ENCODE measurements at places on chromosomes 6 and 20.

DNA sequence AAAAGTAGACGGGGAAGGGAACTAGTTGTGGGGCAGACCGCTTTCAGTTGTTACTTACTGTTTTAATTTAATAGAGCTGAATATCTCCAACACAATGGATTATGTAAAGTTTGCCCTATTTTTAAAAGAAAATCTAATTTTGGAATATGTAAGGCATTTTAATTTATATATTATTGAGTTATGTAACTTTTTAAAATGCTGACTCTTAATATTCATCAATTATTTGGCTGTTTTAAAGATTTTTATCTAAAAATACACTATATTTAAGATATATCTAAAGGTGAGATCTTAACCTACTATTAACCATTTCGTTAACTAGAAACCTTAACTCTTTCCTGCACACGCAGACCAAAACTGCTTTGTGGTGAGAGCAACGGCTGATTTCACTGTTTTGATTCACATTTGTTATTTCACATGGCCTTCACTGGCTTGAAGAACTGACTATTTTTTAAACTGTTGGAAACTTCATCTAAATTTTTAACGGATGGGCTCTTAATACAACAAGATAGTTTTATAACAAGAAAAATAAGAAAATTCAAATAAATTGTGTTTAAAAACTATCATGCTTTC lies 87.9 kb downstream of the HUS1B start:
- DNase-seq: no peak
- H3K36me3 ChIP-seq: peaks cover 14% of the 10 kb centered on the region
- H3K4me3 ChIP-seq: no peak overlapping the region
- no peak overlapping the region for H3K27ac ChIP-seq
- H3K27me3 ChIP-seq: no peaks in the 10 kb centered on the region
- no peaks in the 10 kb centered on the region for H3K4me1 ChIP-seq

- H3K27ac ChIP-seq: no peak overlapping the region
- DNase-seq: no peak
- H3K36me3 ChIP-seq: no peaks in the 10 kb centered on the region
- no peak overlapping the region for H3K4me3 ChIP-seq
- no peaks in the 10 kb centered on the region for H3K27me3 ChIP-seq
Measured at GRCh38 chr6:149057464-149057840, 260.1 kb upstream of the TAB2 start.

DNA sequence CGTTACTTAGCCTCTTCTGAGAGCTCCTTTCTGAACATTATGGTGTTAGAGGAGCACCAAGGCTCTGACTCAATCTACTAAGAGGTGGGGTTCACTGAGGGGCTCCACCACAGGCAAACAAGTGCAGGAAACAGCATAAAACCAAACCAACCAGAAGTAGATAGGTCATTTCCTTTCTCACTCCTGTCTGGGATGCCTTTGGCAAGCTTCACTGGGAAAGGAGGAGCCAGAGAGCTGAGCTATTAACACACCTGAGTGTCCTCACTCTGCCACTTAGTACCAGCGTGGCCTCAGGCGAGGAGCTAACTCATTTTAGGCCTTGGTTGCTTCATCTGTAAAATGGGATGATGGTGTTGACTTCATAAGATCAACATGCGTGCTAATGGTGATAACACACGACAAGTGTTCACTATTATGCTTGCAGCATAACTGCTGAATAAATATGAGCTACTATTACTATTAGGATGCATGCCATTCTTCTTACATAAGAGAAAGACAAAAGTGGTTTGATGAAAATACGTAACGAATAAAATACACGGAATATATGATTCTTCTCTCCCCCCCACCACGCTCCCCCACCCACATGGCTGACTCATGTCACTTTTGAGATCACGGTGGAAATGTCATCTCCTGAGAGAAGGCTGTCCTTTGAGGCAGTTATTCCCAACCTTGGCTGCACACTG lies 185.4 kb downstream of the BCAS1 start:
- no peak overlapping the region for H3K4me3 ChIP-seq
- no peaks in the 10 kb centered on the region for H3K27me3 ChIP-seq
- H3K36me3 ChIP-seq: no peaks in the 10 kb centered on the region
- H3K4me1 ChIP-seq: peaks cover 4% of the 10 kb centered on the region
- no peak for DNase-seq

DNA sequence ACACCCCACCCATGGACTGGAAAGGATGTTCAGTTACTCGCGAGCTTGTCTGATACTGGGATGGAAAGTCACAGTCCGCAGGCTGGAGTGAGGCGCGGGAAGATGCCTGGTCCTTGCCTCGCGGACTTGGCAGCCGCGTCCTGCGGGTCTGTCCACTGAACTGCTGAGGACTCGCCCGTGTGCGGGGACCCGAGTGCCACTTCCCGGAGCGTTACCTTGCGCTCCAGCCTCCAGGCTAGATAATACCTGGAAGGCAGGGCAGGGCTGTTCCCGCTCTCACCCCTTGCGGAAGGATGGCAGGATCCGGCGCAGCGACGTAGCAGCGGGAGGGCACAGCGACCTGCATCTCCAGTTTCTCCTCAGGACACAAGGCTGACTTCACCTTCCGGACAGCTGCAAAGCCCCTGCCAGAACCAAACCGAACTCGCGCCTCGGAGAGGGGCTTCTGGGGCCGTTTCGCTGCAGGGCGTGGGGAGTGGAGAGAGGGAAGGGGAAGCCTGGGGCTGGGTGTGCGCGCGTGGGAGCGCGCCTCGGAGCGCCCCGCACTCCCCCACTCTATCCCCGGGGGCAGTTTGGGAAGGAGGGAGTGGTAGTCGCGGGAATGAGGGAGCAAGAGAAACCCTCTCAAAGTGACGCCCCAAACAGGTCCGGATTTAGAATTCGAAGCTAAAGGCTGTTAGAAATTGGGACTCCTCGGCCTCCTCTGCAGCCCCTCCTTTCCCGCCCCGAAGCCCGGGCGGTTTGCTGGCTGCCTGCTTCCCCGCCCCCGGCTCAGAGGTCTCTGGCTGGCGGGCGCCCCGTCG lies at the start of gene KCNQ5:
Gene KCNQ5, plus strand, starts transcription at position 774 of the 803 bp plus-strand sequence.
- H3K27ac ChIP-seq: peak within 1 kb of the TSS; percentile 38
- H3K27me3 ChIP-seq: no peaks in the 10 kb centered on the region
- H3K36me3 ChIP-seq: no peaks in the 10 kb centered on the region
- peaks cover 37% of the 10 kb centered on the region for H3K4me1 ChIP-seq
- DNase-seq: peak; percentile 10

- H3K27ac ChIP-seq: no peak overlapping the region
- no peak for DNase-seq
- peaks cover 11% of the 10 kb centered on the region for H3K36me3 ChIP-seq
- H3K4me1 ChIP-seq: no peaks in the 10 kb centered on the region
- no peaks in the 10 kb centered on the region for H3K27me3 ChIP-seq
Measured at GRCh38 chr6:79030511-79030910, 47.5 kb downstream of the PHIP start.

DNA sequence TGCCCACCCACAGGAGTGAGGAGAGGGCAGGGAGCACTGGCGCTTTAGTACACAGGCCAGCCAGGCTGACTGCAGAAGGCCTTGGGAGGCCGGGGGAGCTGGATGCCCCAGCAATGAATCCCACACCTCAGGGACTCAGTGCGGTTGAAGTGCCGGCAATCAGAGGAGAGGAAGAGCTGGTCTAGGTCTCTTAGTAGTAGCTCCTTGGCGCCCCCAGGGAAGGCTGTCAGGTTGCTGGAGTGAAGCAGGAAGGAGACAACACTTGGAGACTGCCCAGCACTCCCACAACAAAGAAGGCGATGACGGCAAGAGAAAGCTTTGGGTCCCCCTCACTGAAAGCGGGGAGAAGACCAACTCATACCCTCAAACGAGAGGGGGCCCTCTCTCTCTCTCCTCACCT lies 8.3 kb upstream of the TNXB start:
- no peaks in the 10 kb centered on the region for H3K4me1 ChIP-seq
- peaks cover 18% of the 10 kb centered on the region for H3K36me3 ChIP-seq
- H3K4me3 ChIP-seq: no peak overlapping the region
- DNase-seq: no peak

DNA sequence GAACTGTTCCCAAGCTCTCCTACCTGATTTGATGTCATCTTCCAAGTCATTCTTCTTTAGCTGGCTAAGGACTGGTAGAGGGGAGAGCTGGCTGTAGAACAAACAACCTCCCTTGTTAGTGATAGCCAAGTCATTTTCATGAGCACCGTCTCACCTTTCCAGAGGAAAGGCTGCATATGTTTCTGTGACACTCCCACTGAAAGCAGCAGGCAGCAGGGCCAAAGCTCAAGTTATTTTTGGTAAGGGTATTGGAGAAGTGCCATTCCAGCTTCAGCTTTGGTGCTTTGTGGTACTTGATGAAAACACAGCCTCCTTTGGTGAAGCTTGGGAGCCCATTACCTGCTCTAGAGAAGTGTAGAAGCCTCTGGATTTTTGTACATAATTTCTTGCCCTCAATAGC lies 5.4 kb upstream of the DOK5 start:
- no peaks in the 10 kb centered on the region for H3K36me3 ChIP-seq
- no peaks in the 10 kb centered on the region for H3K4me1 ChIP-seq
- H3K27me3 ChIP-seq: peaks cover 9% of the 10 kb centered on the region
- H3K4me3 ChIP-seq: no peak overlapping the region

All from T-cell (primary cell).